A172 (cell line): ENCODE measurements at places on chromosomes 12 and 14.
A peak's percentile ranks its signal among the peaks of the same experiment; 100 is the strongest.

DNA sequence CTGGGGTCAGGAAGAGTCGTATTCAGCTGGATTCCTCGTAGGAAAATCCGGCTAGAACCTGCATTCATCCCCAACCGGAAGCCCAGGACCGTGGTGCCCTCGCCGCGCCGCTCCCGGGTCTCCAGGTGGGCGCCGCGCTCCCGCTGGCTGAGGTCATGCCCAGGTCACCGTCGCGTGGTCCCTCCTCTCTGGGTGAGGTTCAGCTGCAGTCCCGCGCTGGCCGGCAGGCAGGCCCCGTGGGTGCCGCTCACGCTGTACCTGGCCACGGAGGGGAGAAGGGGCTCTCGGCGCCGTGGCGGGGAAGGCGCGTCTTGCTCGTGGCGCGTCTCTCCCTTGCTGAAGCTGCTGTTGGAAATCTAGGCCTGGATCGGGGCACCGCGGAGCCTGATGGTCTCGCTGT lies 44.5 kb downstream of the LRTM2 start:
- no peak for DNase-seq

- DNase-seq = no peak
These were observed 62.6 kb downstream of the ELK3 start for GRCh38 chr12:96256672-96257361.

GRCh38 chr14:69919815-69920214 lies 40.6 kb downstream of the SMOC1 start:
- no peak for DNase-seq

DNA sequence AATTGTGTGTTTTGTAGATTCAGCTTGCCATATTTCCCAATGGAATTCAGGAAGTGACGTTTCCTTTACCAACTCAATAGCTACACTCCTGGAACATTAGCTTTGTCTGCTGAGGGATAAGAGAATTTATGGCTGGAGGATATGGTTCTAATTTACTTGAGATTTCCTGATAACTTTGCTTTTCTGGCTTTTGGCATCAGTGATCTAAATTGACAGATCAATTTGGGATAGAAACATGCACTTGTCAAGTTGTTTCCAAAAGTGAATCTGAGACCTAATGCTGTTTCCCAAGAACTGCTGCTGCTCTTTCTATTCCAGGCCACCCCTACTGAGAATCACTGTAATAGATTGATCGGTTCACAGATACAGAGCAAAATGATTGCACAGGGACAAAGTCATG lies 43.2 kb downstream of the MGAT4C start:
- no peak for DNase-seq

DNA sequence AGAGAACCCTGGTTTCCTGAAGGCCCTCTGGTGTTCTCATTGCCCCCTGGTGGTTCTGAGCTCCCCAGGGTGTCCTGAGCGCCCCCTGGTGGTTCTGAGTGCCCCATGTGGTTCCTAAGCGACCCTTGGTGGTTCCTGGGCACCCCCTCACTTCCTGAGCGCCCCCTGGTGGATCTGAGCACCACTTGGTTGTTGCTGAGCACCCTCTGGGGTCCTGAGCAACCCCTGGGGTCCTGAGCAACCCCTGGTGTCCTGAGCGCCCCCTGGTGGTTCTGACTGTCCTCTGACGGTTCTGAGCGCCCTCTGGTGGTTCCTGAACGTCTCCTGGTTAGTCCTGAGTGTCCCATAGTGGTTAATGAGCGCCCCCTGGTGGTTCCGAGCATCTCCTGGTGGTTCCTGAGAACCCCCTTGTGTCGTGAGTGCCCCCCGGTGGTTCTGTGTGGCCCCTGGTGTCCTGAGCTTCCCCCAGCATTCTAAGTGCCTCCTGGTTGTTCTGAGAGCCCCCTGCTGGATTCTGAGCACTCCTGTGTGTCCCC lies 568.3 kb downstream of the TMEM121 start:
- peak; percentile 26 for DNase-seq

GRCh38 chr12:127121494-127122084 lies 1145.4 kb upstream of the TMEM132C start:
- DNase-seq = no peak

DNA sequence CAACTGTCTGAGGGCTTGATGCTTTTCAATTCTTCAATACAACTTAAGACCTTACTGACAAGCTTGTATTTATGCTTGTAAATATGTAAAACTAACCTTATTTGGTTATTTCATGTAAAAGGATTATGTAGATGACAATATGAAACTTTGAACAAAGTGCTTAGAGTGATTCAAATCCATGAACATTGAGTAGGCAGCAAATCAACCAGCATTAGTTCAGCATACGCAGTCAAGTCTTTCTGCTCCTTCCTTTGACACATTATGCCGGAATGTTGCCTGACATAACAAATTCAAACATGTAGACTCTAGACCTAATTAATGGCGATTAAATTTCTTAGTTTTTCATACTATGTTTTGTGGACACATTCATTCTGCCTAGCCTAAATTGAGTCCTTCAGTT lies 105.2 kb downstream of the FGD4 start:
- no peak for DNase-seq

DNA sequence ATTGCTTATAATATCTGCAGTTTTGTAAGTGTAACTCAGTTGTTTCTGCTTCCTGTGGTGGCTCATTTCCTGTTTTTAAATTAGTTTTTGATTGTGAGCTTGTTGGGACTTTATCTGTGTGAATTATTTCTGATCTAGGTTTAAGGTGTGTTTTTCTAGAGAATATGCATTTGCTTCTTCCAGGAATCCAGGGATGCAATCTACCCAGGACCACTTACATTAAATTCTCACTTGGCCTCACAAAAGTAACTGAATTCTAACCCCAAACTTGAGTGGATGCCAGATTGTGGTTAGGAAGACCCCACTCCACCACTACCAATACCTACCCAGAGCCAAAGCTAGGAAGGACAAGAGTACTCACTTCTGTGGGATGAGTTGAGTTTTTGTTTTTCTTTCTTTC lies 11.9 kb downstream of the STYX start:
- DNase-seq = no peak

- no peak for DNase-seq
These were observed 39.2 kb upstream of the PWP1 start for GRCh38 chr12:107646436-107646835.

DNA sequence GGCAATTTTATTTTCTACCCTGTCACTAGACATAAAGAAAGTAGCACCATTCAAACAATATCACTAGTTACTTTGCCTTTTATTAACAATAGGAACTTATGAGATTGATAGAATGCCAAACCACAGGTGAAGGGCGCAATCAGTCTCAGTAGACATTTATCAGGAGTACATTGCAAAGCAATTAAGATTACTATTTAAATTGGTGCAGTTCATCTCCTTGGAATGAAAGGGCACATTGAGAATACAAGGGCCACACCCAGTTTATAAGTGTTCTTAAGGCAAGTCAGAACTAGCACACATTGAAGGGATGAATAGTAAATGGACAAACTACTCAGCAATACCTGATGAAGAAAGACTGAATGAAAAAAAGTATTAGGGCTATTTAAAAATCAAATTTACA lies 601.4 kb downstream of the C12orf50 start:
- DNase-seq = peak; percentile 67

GRCh38 chr14:100010679-100011078 lies 54.5 kb upstream of the EVL start:
- no peak for DNase-seq

DNA sequence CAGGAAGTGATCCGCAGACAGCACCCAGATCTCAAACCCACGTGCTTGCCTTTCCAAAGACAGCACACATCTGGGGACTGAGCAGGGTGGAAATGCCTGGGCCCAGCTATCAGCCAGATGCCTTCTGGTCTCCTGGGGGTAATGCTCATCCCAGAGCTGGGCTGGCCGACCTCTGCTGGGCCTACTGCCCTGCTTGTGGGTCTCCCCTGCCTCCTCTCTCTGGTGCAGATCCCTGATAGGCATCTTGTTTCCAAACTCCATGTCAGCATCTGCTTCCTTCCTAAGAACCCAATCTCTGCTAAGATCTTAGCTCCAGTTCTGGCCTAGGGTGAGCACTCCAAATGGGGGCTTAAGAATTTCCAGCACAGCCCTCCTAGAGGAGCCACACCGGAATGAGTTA lies 1043.0 kb downstream of the VRK1 start:
- no peak for DNase-seq

DNA sequence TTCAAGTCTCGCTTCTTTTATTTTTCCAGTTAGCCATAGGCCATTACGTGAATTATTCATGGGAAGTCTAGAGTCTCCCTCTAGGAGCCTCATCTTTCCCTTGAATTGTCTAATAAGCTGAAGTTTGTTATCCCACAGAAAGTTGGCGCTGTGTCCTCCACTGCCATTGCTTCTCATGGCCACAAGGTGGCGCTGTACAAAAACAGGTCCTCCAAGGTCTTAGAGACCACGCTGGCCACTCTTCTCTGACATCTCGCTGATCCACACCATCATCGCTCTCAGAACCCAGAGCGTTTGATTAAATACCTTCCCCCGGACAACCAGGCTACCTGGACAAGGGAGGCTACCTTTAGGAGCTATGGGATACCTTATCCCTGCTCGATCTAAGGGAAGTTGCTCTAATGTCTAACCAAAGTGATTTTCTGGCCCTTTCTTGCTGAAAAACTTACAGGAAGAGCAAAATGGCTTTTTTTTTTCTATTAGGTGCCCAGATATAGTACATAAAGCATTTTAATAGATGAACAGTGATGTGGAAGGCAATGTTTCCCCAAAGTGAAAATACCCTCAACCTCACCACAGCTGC lies 110.0 kb downstream of the CCDC60 start:
- peak; percentile 54 for DNase-seq

DNA sequence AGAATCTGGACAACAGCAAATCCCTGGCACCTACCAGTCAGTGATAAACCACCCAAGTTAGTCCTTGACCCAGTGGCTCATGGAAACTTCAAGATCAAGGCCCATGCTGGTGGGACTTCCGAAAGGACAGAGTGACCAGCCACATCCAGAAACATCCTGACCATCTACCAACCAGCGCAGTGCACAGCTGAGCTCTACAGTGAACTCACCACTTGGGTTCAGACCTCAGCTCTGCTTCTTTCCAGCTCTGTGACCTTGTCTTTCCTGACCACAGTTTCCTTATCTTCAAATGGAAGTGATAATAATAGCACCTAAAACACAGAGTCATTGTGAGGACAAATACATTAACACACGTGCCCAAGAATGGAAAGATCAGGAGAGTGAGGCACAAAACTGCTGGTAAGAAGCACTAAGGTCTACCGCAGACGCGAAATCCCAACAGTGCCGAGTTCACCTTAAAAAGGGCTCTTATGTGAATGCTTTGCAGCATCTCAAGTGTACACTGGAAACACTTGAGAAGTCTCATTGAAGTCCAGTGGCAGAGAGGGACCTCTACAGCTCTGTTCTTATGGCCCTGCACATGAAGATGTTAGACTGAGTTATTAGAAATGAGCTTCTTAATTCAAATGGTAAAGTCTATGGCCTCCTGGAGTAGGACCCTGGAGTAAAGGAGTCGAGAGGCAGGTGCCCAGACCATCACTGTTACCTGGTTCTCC lies 128.8 kb downstream of the CCDC60 start:
- DNase-seq = no peak

DNA sequence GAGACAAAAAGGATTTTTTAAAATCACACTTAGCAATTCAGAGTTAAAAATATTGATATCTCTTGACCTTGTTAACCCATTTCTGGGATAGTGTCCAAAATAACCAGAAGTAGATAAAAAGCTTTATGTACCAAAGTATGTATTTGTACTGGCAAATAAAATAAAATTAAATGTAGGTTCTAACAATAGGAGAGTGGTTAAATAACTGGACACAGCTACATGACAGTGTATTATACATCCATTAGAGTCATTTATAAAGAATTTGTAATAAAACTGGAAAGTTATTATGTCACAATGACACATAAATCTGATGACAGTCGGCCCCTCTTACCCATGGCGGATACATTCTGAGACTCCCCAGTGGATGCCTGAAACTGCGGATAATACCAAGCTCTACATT lies 34.0 kb downstream of the BMAL2 start:
- peak; percentile 34 for DNase-seq
